ENCODE measurements at places on chromosomes 1 and 21. TPM values are rescaled to one million over a fixed set of nuclear protein-coding genes. Genes with fewer than 3 reads are reported as not detected.

The PAQR7 gene
- polyA plus RNA-seq, result 2.1 TPM

The ANKRD34A gene
- polyA plus RNA-seq, result 7.4 TPM

The PTGER3 gene
- 0.30 TPM for polyA plus RNA-seq

The ENAH gene
- polyA plus RNA-seq, result 76.4 TPM

The ZNF648 gene
- polyA plus RNA-seq, result not detected

The OR2G6 gene
- polyA plus RNA-seq, result not detected

The KCND3 gene
- 1.3 TPM for polyA plus RNA-seq

GRCh38 chr1:13801655-13802486 is 101.9 kb downstream of the PRDM2 start:
- H3K4me1 ChIP-seq, result peaks cover 35% of the 10 kb centered on the region
- H3K27ac ChIP-seq, result no peak overlapping the region
- no peaks in the 10 kb centered on the region for H3K27me3 ChIP-seq
- no peaks in the 10 kb centered on the region for H3K36me3 ChIP-seq
- no peak for DNase-seq
- H3K4me3 ChIP-seq, result no peak overlapping the region

DNA sequence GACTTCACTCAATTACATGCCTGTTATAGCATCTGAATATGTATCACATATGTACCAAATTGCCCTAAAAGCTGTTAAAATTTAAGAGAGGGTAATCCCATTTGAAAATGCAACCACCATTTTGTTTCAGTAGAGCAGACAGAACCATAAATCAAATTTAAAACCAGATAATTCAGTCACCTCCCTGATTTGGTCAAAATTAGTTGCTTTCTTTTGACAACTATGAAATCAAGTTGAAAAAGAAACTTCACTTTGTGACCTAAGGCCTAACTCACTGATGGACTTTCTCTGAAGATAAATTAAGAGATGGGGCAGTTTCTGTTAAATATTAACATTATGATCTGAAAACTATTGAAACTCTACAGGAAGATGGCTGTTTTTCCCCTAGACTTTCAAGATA is 6.7 kb downstream of the GORAB start:
- DNase-seq, result no peak
- no peak overlapping the region for H3K4me3 ChIP-seq
- no peaks in the 10 kb centered on the region for H3K27me3 ChIP-seq
- no peak overlapping the region for H3K27ac ChIP-seq

DNA sequence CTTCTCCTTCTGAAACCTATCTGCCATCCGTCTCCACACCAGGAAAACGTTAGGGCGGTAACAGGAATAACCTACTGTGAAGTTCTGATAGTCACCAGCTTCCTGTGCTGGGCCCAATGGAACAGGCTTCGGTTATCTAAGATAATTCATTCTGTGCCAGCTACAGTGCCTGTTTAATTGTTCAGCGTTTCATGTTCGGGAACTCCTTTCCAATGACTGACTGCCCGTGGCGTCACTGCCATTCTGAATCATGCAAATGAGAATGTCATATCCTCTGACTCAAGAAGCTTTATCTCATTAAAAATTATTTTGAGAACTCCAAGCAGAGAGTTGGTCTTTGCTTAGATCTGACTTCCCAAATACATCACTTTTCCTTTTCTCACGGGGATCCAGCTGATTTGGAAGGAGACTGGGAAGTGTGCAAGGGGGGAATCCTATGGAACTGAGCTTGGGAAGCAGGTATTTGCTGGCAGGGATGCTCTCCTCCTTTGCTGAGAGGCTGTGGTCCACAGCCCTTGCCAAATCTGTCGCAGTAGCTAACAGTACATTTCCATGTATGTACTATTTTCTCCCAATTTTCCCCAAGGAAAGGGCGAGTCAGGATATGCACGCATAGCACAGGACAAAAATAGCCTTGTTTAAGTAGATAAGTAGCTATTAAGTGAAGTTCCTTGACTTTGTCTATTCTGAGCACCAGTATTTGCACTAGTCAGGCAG is 358.7 kb downstream of the LTN1 start:
- no peaks in the 10 kb centered on the region for H3K27me3 ChIP-seq
- peak; percentile 17 for DNase-seq
- H3K27ac ChIP-seq, result peak overlapping the region; percentile 63
- no peaks in the 10 kb centered on the region for H3K36me3 ChIP-seq
- H3K4me1 ChIP-seq, result no peaks in the 10 kb centered on the region
- no peak overlapping the region for H3K4me3 ChIP-seq

DNA sequence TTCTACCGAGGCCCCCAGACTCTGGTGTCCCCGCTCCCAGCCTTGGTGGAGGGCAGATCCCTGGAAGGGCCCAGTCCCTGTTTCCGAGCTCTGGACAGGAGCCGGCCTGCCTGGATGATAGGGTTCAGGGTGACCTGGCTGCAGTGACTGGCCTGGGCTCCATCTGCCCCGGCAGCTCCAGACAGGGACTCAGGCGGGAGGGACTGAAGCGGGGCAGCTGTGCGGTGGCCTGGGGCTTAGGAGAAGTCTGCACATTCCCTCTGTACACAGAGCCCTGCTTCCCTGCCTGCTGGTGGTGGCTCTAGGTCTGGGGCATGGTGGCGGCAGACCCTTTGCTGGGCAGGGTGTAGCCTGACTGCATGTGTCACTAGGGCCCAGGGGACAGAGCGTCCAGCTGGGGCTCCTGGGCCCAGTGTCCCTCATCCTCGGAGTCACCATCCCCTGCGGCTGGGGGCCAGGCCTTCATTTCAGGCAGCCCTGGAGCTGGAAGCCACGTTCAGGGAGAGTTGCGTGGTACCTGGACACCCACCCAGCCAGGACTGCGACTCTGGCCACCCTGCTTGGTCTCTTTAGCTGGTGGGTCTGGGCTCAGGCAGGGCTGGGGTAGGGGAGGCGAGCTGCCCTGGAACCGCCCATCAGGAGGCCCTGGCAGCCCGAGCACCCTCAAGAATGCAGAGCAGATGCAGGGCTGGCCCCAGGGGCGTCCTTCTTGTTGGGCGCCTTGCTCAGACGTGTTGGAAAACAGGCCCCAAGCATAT is 9.6 kb downstream of the ARHGEF16 start:
- peaks cover 18% of the 10 kb centered on the region for H3K4me1 ChIP-seq
- DNase-seq, result peak; percentile 47
- H3K36me3 ChIP-seq, result no peaks in the 10 kb centered on the region
- no peak overlapping the region for H3K4me3 ChIP-seq
- no peak overlapping the region for H3K27ac ChIP-seq

- no peak for DNase-seq
- no peak overlapping the region for H3K4me3 ChIP-seq
- no peaks in the 10 kb centered on the region for H3K36me3 ChIP-seq
These were observed 574.9 kb downstream of the PTPRU start for GRCh38 chr1:29811247-29811646.

- no peaks in the 10 kb centered on the region for H3K27me3 ChIP-seq
- H3K36me3 ChIP-seq, result no peaks in the 10 kb centered on the region
- H3K4me3 ChIP-seq, result no peak overlapping the region
- peaks cover 15% of the 10 kb centered on the region for H3K4me1 ChIP-seq
- H3K27ac ChIP-seq, result no peak overlapping the region
- DNase-seq, result no peak
These were observed 20.5 kb downstream of the HIVEP3 start for GRCh38 chr1:41898191-41898713.

DNA sequence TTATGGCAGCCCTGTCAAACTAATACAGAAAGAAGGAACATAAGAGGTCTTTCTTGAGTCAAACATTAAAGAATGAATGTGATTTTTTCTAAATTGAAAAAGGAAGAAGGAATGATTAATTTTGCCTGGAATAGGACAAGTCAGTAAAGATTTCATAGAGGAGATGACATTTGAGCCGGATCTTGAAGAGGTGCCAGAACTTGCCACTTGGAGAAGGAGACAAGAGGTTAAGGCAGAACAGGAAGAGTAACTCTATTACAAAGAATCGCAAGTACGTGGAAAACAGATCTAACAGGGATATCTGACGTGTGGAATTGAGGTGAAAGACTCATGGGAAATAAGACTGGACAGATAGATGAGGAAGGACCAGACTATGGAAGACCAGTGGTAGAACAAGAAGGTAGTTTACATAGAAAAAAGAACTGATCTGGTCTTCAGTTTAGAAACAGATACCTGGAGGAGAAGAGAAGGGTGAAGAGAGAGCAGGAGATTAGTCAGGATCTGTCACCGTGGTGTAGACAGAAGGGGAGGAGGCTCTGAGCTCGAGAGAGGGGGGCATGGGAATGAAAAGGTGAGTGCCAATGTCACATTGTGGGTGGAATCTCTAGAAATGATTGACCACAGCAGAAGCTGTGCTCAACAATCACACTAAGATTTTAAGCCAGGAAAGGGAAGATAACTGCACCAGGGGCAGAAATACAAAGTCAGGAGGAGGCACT is 32.5 kb downstream of the RHOU start:
- H3K4me1 ChIP-seq, result no peaks in the 10 kb centered on the region
- H3K27me3 ChIP-seq, result no peaks in the 10 kb centered on the region
- H3K36me3 ChIP-seq, result no peaks in the 10 kb centered on the region

- H3K27ac ChIP-seq, result peak overlapping the region; percentile 23
- H3K27me3 ChIP-seq, result no peaks in the 10 kb centered on the region
- H3K36me3 ChIP-seq, result no peaks in the 10 kb centered on the region
- H3K4me3 ChIP-seq, result peak overlapping the region; percentile 80
These were observed 859 bp downstream of the IFFO2 start for GRCh38 chr1:18955441-18956192.

GRCh38 chr1:170634824-170635410 is 29.0 kb upstream of the PRRX1 start:
- no peak overlapping the region for H3K27ac ChIP-seq
- H3K4me1 ChIP-seq, result no peaks in the 10 kb centered on the region
- DNase-seq, result no peak
- H3K4me3 ChIP-seq, result no peak overlapping the region
- no peaks in the 10 kb centered on the region for H3K36me3 ChIP-seq

GRCh38 chr1:81880781-81881180 is 80.0 kb downstream of the ADGRL2 start:
- no peaks in the 10 kb centered on the region for H3K36me3 ChIP-seq
- H3K27me3 ChIP-seq, result no peaks in the 10 kb centered on the region
- no peak overlapping the region for H3K4me3 ChIP-seq
- no peak for DNase-seq
- H3K4me1 ChIP-seq, result no peaks in the 10 kb centered on the region

GRCh38 chr1:53172426-53173128 is 24.0 kb upstream of the CPT2 start:
- no peaks in the 10 kb centered on the region for H3K27me3 ChIP-seq
- H3K4me1 ChIP-seq, result no peaks in the 10 kb centered on the region
- no peak overlapping the region for H3K4me3 ChIP-seq
- no peak for DNase-seq
- no peaks in the 10 kb centered on the region for H3K36me3 ChIP-seq

Measured in psoas muscle (tissue), 8 donors.